H9 (cell line): ENCODE measurements at places on chromosomes 6 and 20. TPM values are rescaled to one million over a fixed set of nuclear protein-coding genes. Genes with fewer than 3 reads are reported as not detected.

GRCh38 chr6:170279977-170280688 is 10.7 kb downstream of the DLL1 start:
- no peaks in the 10 kb centered on the region for H3K27me3 ChIP-seq
- H3K4me3 ChIP-seq = no peak overlapping the region
- peaks cover 3% of the 10 kb centered on the region; the same call in 1 of the 2 replicates for H3K4me1 ChIP-seq
- H3K36me3 ChIP-seq = peaks cover 16% of the 10 kb centered on the region
- no peak for DNase-seq

DNA sequence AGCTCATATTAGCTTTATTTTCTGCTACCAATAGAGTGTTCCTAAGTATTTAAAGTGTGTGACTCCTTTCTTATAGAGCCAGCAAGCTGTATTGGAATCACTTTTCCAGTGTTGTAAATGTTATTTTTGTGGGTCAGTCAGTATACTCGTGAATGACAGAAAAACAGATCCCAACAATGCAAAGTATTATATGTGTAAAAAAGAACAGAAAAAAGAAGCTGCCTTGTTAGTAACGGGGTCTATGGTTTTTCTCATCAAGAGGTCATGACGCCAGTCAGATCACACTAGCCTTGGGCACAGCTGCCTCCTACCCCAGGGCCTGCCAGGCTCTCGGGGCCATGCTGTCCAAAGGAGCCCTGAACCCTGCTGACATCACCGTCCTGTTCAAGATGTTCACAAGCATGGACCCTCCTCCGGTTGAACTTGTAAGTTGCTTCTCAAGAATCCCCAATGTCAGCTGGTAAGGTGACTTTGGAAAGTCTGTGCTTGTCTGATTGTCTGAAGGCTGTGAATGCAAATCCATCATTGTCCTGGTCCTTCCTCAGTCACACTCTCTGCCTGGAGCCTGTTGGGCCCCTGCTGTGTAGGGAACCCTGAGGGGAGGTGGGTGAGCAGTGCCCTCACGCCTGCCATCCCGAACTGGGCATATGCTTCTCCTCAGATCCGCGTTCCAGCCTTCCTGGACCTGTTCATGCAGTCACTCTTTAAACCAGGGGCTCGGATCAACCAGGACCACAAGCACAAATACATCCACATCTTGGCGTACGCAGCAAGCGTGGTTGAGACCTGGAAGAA is 9.8 kb downstream of the NELFCD start:
- H3K27ac ChIP-seq = no peak overlapping the region
- H3K4me3 ChIP-seq = no peak overlapping the region
- H3K36me3 ChIP-seq = peaks cover 96% of the 10 kb centered on the region

GRCh38 chr6:47073125-47074110 is 31.3 kb upstream of the ADGRF1 start:
- no peak for DNase-seq
- no peaks in the 10 kb centered on the region for H3K36me3 ChIP-seq
- H3K4me1 ChIP-seq = no peaks in the 10 kb centered on the region; the same call in 1 of the 2 replicates
- H3K4me3 ChIP-seq = no peak overlapping the region
- H3K27me3 ChIP-seq = no peaks in the 10 kb centered on the region
- no peak overlapping the region for H3K27ac ChIP-seq

The LY86 gene
- not detected in 2 replicates for total RNA-seq

The COL9A3 gene
- 137 and 150 TPM in 2 replicates for total RNA-seq

DNA sequence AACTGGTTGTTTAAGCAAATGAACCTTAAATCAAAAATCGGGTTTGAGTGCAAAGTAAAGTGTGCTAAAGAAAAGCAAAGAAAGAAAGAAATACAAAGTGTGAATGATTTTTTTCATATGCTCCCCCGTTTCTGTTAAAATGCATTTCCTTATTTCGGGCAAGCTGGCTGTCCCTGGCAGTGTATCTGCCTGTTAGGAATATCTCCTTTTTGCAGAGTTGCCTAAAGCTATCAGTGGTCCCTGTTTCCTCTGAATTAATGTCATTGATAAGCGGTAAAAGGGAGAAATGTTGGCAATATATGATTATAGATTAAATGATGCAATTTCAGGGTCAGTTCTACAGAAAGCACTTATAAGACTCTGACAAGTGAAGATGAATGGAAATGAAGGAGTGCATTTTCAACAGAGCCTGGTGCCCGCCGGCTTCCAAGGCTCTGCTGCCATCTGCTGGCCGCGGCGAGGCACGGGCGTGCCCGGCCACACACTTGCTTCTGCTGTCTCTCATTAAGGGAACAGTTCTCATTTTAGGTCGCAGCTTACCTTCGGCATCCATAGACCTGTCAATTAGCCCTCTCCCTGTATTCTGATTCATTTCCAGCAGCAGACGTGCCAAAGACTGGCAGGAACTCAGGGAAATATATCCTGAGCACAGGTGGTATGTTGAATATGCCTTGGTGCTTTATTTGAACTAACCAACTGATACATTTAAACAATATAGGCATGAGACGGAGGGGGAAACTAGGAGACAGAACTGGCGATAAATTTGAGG is 381.9 kb downstream of the C6orf118 start:
- no peaks in the 10 kb centered on the region for H3K4me1 ChIP-seq
- peak; percentile 75 for DNase-seq
- no peak overlapping the region for H3K4me3 ChIP-seq
- H3K36me3 ChIP-seq = no peaks in the 10 kb centered on the region
- H3K27ac ChIP-seq = no peak overlapping the region
- no peaks in the 10 kb centered on the region for H3K27me3 ChIP-seq

The MEI4 gene
- total RNA-seq = 0.26 and 0.55 TPM in 2 replicates
